ENCODE measurements at places on chromosomes 2 and 18. TPM values are rescaled to one million over a fixed set of nuclear protein-coding genes. Genes with fewer than 3 reads are reported as not detected.

- peak; percentile 58 for DNase-seq
These were observed 97.2 kb upstream of the ZCCHC2 start for GRCh38 chr18:62425465-62426190.

- DNase-seq, result no peak
These were observed 706.1 kb upstream of the HS6ST1 start for GRCh38 chr2:129024796-129025195.

DNA sequence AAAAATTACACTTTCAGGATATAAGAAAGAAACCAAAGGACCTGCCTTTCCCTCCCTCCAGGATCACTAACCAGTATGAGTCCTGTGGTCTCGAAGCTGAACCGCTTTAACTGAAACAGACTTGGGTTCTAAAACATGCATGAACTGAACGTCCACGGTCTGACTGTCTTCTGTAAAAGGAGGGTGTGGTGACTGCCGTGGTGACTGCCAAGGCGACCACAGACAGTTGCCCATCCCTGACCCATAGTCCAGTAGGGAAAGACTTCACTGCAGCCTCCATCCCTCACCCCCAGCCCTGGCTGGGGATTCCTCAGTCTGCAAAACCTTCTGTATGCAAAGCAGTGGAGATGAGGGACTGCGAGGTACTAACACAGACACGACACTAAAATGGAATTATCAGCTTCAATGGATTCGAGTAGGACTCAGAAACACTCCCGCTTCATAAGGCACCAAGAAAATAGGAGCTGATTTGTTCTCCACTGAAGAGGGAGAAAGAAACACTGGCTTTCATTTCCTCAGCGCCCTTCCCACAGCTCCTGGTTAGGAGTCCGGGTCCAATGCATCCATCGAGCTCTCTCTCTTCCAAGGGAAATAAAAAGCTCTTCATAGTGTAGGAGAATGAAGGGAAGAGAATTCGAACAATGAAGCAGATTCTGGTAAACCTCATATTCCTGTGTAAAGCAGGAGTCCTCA is 197.2 kb downstream of the HDAC4 start:
- no peak for DNase-seq

Gene ZBTB7C
- not detected for total RNA-seq

GRCh38 chr2:62344472-62344871 is 148.6 kb downstream of the B3GNT2 start:
- no peak for DNase-seq

Gene CYP1B1
- not detected for total RNA-seq

- no peak for DNase-seq
These were observed 34.0 kb upstream of the CYP26B1 start for GRCh38 chr2:72181616-72182015.

GRCh38 chr2:3307901-3308300 is 69.7 kb downstream of the EIPR1 start:
- DNase-seq, result no peak

Gene SMARCAL1
- 26.1 TPM for total RNA-seq

GRCh38 chr2:190561094-190561493 is 26.6 kb upstream of the NEMP2 start:
- no peak for DNase-seq

DNA sequence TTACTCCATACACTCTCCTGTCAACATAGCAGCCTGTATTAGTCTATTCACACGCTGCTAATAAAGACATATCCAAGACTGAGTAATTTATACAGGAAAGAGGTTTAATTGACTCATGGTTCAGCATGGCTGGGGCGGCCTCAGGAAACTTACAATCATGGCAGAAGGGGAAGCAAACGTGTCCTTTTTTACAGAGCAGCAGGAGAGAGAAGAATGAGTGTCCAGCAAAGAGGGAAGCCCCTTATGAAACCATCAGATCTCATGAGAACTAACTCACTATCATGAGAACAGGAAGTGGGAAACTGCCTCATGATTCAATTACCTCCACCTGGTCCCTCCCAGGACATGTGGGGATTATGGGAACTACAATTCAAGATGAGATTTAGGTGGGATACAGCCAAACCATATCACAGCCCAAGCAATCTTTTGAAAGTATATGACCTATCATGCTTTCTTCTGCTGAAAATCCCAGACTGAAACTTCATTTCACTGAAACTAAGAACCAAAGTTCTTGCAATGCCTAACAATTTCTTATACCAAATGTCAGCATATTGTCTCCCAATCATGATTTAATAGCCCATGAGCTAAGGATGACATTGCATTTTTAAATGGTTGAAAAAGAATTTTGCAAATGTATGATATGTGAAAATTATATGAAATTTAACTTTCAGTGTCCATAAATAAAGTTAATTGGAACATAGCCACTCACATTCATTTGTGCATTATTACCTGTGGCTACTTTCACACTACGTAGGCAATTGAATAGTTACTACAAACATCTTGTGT is 686.8 kb upstream of the ZEB2 start:
- no peak for DNase-seq

DNA sequence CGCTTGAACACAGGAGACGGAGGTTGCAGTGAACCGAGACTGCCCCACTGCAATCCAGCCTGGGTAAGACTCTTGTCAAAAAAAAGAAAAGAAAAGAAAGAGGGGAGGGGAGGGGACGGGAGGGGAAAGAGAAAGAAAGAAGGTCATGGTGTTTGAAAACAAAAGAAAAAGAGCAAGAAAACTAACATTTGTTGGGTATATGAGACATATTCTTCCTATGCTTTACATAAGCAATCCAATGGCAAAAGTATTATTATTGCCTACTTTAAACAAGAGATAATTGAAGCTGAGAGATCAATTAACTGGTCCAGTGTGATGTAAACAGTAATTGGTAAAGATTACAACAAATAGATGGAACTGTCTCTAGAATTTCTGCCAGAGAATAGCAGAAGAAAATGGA is 157.3 kb downstream of the ZRANB3 start:
- DNase-seq, result no peak

- DNase-seq, result no peak
These were observed 121.1 kb upstream of the FIGN start for GRCh38 chr2:163856941-163857340.

Gene BZW1
- total RNA-seq, result 183 TPM

GRCh38 chr2:136025057-136025973 is 39.9 kb upstream of the DARS1 start:
- peak; percentile 56 for DNase-seq

GRCh38 chr2:103805746-103806145 is 1043.9 kb downstream of the TMEM182 start:
- no peak for DNase-seq

Gene TMEM17
- total RNA-seq, result not detected

Gene HRH4
- not detected for total RNA-seq

DNA sequence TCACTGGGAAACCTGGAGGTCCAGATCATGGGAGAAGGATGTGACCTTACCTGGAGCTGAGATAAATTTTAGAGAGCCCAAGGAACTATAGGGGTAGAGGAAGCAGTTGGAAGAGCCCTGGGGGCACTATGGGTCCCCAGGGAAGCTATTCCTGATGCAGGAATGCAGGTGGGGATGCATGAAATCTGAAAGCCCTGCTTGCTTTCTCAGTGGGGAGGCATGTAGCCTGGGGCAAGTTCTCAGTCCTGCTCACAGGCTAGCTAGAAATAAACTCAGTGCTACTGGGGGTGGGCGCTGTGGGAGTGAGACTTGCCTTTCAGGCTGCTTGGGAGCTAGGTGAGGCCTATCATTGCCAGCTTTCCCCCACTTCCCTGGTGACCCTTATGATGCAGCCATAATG is 499.7 kb downstream of the PTH2R start:
- DNase-seq, result no peak

GRCh38 chr2:28507796-28508764 is 12.2 kb downstream of the PLB1 start:
- no peak for DNase-seq
